ENCODE measurements at places on chromosomes 6 and 20. TPM values are rescaled to one million over a fixed set of nuclear protein-coding genes. Genes with fewer than 3 reads are reported as not detected.
A peak's percentile ranks its signal among the peaks of the same experiment; 100 is the strongest.

Gene SNRPB2
- polyA plus RNA-seq = 101 TPM

Gene PPIL6
- polyA plus RNA-seq = 15.5 TPM

DNA sequence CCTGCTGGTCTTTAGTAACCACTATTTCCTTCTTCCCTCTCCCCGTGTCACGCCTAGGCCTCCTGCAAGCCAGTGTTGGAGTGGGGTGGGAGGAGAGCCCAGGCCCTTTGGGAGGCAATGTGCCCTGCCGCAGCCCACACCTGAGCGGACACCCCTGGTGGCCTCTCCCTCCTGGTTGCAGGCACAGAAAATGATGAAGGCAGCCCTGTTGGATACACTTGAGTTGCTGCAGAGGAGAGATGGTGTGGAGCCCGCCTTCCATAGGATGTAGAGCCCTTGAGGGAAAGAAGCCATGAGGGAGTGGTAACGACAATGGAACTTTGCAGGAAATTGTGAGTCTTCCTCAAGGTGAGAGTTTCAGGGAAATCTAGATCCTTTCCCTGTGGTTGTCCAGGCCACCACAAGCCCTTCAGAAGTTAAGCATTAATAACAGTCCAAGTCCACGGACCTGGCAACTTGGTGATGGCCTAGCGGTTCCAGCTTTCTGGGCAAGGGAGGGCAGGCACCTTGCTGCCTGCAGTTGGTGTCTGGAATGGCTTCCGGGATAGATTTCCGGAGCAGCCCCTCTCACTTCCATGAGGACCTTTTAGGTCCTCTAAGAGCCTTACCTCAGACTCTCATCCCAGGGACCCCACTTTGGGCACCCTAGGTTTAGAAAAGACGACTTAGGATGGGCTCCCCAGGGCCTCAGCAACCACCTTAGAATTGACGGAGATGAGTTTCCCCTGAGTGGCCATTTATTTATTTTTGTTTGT is 67.3 kb upstream of the NXT1 start:
- DNase-seq = no peak

DNA sequence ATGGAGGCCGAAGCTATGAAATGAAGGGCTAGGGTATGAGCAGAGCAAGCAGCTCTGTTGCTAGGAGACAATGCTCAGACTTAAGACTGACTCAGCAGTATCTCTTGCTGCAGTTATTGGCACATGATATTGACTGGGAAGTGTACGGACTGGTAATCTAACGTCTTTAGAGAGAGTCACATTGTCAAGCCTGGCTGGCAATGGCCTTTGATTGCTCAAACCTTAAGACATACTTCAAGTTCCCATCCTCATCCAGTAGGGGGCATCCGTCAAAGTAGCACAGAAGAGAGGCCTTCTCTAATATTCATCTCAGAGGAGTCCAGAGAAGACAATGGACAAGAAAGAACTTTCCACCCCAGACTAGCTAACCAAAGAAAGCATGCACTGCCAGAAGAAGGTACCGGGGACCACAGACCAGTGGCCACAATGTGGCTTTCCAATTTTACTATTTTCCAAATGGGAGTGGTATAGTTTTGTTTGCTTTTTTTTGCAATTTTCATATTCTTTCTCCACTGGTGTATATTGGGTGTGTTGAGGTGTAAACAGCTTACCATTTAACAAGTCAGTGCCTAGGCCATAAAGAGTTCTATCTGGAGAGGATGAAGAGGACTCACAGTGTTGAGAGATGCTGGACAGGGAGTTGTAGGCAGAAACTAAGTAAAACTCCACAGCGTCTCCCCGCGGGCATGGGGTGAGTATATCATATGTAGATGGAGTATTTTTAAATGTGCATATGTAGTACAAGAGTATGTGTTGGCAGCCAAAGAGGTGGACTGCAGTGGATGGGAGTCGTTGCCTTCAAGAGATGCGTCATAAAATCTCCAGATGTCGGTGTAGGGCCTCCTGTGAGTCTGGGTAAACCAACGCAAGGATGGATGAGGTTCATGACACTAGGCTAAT is 36.7 kb downstream of the LRFN2 start:
- DNase-seq = peak; percentile 15

Gene FAM83C
- polyA plus RNA-seq = 0.03 TPM

DNA sequence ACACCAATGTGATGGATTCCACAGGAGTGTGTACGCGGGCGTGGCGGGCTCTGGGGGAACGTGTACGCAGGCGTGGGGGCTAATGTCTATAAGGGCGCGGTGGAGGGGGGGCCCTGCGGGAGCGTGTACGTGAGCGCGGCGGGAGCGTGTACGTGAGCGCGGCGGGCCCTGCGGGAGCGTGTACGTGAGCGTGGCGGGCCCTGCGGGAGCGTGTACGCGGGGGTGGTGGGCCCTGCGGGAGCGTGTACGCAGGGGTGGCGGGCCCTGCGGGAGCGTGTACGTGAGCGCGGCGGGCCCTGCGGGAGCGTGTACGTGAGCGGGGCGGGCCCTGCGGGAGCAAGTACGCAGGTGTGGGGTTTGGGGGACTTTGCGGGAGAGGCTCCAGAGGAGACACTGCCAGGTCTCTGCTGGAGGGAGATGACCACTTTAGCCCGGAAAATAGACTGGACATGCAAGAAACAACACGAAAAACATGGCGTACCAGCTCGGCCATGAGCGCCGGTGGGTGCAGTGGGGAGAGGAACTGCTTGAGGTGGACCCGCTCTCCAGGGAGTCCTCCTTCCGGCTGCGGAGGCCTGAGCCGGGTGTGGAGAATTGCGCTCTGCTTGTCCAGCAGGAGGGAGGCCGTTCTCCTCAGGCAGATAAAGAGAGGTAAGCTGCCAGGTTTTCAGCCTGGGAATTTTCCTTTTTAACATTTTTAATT is 27.8 kb upstream of the SMOC2 start:
- DNase-seq = no peak

DNA sequence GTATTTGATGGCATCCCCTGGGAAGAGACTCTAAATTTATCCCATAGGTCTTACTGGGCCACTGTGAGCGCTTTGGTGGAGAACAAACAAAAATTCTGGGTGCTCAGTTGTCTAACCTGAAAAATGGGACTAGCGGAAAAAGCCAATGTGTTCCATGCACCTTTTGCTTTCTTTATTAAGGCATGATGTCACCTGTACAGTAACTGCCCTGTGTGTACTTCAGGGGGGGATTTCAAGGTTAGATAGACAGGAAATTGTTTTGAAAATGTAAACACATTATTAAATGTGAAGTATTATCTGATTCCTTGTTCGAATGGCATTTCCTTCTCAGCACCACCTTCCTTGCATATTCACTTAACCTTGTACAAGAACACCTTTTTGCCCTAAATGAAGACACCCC is 1.2 kb upstream of the EDN1 start:
- no peak for DNase-seq

Gene SLC17A3
- 0.47 TPM for polyA plus RNA-seq

- peak; percentile 49 for DNase-seq
These were observed 11.6 kb downstream of the TNFAIP3 start for GRCh38 chr6:137878486-137879285.

Measured in renal pelvis (tissue), 12 donors.